ENCODE measurements at places on chromosomes 1 and 21.

- DNase-seq, result no peak
Observed at GRCh38 chr1:155198547-155198906, 9.2 kb downstream of the THBS3 start.

- no peak for DNase-seq
Observed at GRCh38 chr1:156232201-156232894, 9.6 kb upstream of the BGLAP start.

GRCh38 chr1:88726697-88727096 lies 42.6 kb downstream of the PKN2 start:
- DNase-seq, result no peak

- no peak for DNase-seq
Observed at GRCh38 chr1:2283991-2284895, 56.1 kb downstream of the SKI start.

DNA sequence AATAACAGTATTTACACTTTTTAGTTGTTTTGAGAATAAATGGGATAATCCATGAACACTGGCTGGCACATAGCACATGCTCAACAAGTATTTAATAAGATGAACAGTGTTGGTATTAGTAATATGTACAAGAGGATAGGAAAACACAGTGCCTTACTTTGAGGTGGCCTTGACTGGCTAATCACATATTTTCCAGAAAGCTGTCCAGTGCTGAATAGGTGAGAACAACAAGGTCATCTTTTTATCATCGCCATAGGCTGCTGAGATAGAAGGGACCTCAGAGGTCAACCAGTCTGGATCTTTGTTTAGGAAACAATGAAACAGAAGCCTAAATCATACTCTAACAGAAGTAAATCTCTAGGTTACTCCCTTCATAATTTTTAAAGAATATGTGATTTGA lies 89.7 kb upstream of the BCL9 start:
- no peak for DNase-seq

DNA sequence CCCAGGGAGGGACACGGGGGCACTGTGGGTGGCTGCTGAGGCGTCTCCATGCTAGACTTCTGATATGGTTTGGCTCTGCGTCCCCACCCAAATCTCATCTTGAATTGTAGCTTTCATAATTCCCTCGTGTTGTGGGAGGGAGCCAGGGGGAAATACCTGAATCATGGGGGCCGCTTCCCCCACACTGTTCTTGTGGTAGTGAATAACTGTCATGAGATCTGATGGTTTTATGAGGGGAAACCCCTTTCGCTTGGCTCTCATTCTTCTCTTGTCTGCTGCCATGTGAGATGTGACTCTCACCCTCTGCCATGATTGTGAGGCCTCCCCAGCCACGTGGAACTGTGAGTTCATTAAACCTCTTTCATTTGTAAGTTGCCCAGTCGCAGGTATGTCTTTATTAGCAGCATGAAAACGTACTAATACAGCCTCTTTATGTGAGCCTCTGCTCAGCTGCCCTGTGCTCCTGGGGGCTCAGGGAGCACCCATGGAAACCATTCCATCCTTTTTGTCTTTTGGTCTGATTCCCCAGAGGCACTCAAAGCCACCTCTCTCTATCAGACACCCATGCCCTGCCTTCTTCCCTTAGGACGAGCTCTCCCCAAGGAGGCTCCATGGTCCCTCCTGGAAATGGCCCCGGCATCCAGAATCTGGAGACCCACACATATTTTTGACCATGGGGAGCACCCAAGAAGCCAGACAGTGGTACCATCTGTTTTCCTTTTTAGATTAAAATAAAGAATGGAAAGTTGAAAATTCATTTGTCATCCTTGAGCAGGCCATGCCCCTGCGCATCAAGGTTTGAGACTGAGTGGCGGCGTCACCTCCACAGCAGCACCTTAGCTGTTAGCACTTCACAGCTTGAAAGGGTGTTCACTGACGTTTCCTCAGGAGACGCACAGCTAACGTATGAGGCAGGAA lies 65.9 kb upstream of the FAM20B start:
- DNase-seq, result no peak

Data from stimulated activated CD4-positive, alpha-beta T cell treated with anti-CD3 and anti-CD28 coated beads, Interleukin-2, amount 100 ng/mL, for 24 hours (primary cell).